ENCODE measurements at places on chromosomes 13 and 19.

DNA sequence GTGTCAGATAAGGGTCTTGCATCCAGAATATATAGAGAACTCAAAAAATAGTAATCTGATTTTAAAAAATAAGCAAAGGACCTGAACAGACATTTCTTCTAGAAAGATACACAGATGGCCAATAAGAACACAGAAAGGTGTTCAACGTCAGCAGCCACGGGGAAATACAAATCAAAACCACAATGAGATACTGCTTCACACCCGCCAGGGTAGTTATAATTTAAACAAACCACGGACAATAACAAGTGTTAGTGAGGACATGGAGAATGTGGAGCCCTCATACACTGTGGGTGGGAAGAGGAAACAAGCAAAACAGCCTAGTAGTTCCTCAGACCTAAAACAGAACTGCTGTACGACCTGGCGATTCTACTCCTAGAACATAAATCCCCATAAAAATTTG lies 26.7 kb upstream of the NAPA start:
- no peak for DNase-seq

- DNase-seq, result no peak
These were observed 94.1 kb upstream of the UFM1 start for GRCh38 chr13:38255600-38255999.

DNA sequence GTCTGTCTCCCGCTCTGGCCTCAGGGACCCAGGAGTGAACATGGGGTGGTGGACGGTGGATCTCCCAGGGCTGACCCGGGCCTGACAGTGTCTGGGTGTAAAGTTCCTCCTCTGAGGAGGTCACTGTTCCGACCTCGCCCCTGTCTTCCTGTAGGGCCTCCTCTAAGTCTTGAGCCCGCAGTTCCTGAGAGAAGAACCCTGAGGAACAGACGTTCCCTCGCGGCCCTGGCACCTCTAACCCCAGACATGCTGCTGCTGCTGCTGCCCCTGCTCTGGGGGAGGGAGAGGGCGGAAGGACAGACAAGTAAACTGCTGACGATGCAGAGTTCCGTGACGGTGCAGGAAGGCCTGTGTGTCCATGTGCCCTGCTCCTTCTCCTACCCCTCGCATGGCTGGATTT lies at the start of gene SIGLEC9:
TSS of gene SIGLEC9 (plus strand) at position 178 of the 400 bp plus-strand sequence. CDS start at position 247, 69 bp downstream.
- DNase-seq, result no peak

DNA sequence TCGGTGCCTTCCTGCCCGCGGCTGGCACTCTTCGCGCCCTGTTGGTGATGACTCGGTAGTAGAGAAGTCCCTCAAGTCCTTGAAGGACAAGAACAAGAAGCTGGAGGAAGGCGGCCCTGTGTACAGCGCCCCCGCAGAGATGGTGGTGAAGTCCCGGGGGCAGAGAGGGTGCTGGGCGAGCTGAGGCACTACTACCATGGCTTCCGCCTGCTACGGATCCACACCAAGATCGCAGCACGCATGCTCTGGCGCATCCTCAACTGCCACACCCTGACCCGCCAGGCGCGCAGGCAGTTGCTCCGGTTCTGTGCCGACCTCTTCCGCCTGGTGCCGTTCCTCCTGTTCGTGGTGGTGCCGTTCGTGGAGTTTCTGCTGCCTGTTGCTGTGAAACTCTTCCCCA lies 11.1 kb downstream of the ZSCAN1 start:
- DNase-seq, result no peak

GRCh38 chr19:56177564-56178243 lies 1.9 kb downstream of the GALP start:
- DNase-seq, result no peak

DNA sequence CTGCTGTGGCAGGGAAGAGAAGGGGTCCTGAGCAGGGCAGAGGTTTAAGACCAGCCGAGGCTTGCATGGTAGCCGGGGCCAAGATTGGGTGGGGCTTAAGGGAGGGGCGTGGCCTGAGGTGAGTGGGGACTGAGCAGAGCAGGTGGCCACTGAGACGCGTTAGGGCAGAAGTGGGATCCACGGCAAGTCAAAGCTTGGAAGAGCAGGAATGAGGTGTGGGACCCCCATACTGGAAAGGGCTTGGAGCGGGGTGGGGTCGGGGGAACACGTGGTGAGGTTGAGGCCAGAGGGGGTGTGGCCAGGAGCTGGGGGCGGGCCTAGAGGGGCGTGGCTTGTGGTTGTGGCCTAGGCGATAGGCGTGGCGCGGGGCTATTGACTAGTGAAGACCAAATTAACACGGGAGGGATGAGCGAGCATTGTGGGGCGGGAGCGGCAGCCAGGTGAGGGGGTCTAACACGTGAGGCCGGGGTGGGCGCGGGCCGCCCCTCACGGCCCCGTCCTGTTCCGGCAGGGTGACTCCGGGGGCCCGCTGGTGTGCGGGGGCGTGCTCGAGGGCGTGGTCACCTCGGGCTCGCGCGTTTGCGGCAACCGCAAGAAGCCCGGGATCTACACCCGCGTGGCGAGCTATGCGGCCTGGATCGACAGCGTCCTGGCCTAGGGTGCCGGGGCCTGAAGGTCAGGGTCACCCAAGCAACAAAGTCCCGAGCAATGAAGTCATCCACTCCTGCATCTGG lies 3.3 kb downstream of the CFD start:
- DNase-seq, result no peak

DNA sequence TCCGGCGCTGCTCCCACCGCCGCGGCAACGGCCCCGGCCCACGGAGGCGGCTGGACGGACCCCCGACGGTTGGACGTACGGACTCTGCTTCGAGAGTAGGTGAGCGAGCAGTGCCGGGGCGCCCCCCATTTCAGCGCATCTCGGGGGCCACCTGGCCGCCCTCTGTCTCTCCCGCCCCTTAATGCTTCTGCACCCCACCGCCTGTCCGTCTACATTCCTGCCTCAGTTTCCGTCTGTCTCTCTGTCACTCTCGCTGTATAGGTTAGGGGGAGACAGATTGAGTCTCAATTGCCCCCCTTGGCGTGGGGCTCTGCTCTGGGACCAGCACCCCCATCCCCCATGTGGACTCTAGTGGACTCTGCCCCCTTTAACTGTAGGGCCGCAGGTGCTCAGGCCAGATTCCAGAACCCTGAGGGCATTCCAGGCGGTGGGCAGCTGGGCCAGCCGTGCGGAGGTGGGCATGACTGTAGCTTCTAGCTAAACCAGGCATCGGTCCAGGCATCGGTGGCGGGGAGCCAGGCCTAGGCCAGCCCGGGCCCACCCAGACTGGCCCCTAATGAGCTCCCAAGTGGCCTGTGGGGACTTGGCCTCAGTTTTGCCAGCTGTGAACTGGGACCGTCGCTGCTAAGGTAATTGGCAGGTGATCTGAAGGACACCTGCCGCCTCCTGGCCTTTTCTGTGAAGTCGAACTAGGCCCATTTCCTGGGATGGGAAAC lies 373 bp downstream of the TNFAIP8L1 start:
- no peak for DNase-seq

DNA sequence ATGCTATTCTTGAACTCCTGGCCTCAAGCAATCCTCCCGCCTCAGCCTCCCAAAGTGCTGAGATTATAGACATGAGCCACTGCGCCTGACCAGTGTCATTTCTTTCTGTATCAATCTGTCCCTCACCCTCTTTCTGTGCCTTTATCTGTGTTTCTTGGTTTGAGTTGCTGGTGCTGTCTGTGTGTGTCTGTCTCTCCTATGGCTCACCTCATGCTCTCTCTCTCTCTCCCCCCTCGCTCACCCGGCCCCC lies 9.9 kb downstream of the IRF2BP1 start:
- DNase-seq, result no peak

DNA sequence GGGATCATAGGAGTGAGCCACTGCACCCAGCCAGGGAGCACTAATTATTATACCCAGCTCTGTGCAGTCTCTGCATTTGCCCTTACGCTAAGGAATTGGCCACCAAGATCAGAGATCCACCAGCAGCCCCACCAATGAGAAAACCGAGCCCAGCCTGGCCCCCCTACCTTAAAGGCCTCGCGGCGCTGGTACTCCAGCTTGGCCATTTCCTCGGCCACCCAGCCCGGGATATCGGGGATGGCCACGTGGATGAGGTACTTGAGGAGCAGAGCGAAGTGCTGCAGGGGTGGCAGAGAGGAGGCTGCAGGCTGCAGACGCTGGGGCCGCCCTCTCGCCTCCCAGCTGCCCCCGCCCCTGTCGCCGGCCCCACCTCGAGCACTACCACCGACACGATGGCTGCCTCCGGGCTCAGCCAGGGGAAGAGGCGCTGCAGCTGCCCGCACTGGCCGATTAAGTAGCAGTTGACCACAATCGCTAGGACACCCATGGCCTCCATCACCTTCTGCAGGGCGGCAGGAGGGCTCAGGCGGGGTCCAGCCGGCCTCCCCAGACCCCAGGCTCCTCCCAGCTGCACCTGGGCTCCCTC lies 7.5 kb downstream of the ANO8 start:
- no peak for DNase-seq

- no peak for DNase-seq
These were observed 4.6 kb downstream of the COL4A2 start for GRCh38 chr13:110311443-110312338.

GRCh38 chr13:52053460-52053859 lies 29.0 kb downstream of the UTP14C start:
- DNase-seq, result no peak

GRCh38 chr13:30685987-30686386 lies 49.4 kb upstream of the ALOX5AP start:
- no peak for DNase-seq

GRCh38 chr13:41562541-41563178 lies 105.3 kb downstream of the RGCC start:
- DNase-seq, result no peak

DNA sequence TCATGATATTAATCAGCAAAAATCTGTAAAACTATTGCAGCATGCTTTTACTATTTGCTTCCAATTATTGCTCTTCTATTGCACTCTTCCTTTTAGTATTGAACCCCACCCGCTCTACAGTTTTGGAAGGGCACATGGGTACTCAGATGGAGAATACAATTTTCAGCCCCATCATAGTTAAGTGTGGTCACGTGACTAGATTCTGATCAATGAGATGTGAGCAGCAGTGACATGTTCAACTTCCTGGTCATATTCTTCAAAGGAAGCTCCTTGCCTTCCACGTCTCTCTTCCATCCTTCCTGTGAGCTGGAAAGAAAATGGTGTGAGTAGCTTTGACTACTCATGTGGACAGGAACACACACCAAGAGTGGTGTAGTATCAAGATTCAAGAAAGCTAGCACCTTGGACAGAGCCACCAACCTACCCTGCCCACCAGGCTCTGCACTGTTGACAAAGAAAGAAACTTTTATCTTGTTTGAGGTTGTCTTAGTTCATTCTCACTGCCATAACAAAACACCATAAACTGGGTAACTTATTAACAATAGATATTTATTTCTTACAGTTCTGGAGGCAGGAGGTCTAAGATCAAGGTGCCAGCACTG lies 3.8 kb upstream of the FGF14 start:
- DNase-seq, result no peak

GRCh38 chr13:48144413-48145035 lies 49.6 kb upstream of the MED4 start:
- no peak for DNase-seq

DNA sequence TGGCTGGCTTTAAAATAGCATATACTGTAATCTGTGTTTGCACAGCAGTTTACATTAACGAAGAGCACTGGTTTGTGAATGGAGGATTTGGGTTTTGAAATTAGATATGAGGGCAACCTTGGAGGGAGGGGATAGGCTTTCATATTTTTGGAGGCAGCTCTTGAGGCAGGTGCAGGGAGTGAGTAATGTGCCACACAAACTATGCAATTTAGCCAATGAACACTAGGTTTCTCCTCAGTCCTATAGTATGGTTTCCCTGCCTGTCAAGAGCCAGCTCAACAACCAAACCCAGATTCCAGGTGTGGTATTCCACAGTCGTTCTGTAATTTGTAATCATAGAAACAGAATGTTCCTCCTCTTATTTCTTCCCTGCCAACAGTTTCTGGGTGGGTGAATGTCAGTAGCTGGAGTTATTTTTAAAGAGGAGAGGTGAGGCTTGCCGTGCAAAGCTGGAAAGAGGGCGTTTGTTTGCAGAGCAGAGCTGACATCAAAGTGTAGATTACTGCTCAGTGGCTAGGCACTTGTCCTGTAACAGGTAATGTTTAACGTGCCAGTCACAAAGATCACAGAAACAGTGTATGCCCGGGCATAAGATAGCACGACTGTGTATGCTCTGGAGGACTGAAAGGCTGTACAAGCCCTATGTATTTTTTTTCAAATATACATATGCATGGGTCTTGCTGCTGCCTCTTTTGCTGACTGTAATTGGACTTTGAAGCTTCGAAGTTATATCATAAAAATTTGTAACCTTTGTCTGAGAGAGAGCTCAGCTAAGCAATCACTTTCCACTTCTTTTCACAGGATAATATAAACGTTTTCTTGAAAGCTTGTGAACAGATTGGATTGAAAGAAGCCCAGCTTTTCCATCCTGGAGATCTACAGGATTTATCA lies 124.2 kb downstream of the LMO7 start:
- peak; percentile 49 for DNase-seq

DNA sequence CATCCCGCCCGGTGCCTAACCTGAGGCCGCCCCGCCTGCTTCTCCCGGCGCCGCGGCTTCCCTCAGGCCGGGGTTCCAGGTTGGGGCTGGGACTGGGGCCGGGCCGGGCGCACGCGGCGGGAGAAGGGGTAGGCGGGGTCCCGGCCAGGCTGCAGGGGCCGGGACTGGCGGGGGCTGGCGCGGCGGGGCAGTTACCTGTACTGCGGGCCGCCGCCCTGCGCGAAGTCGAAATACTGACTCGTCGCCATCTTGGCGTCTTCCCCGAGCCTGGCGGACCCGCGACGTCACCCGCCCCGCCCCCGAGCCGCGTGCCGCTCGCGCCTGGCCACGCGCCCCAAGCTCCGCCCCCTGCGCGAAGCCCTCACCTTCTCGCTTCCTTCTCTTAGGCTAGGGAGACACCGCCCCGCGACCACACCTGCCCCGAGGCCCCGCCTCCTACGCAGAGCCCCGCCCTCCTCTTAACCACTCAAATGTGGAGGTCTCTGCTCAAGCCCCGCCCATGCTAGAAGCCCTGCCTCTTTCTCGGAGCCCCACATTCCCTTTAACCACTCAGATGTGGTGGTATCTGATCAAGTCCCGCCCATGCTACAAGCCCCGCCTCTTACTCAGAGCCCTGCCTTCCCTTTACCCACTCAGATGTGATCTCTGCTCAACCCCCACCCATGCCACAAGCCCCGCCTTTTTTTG lies at the start of gene ZFR2:
TSS of gene ZFR2 (minus strand) at position 269 of the 687 bp plus-strand sequence. CDS start at position 248, 21 bp downstream.
- DNase-seq, result no peak

- DNase-seq, result no peak
These were observed 1606.4 kb upstream of the PRR20A start for GRCh38 chr13:55534306-55534705.

GRCh38 chr19:17618936-17619335 lies 63.5 kb downstream of the COLGALT1 start:
- no peak for DNase-seq

- DNase-seq, result no peak
These were observed 112.3 kb upstream of the KLF12 start for GRCh38 chr13:74246487-74246886.

GRCh38 chr19:56351208-56351607 lies 36.6 kb upstream of the ZSCAN5A start:
- DNase-seq, result no peak

- DNase-seq, result no peak
These were observed 821 bp downstream of the TDRD3 start for GRCh38 chr13:60397704-60398378.

DNA sequence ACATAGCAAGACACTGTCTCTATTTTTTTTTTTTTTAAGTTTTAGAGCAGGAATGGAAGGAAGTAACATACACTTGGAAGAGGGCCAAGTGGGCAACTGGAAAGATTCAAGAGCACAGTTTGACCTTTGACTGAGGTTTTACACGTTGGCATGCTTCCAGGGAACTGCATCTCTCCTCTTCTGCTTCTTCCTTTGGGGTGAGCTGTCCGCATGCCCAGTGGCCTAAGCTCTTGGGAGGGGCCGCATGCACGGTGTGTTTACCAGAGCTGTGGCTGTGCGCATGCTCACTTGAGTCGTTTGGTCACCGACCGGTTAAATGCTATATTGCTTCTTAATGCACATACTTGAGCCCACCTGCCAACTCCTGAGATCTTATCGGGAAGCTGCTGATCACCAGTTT lies 727.7 kb downstream of the UQCRFS1 start:
- DNase-seq, result no peak
